ENCODE measurements at places on chromosomes 7 and 10.
A peak's percentile ranks its signal among the peaks of the same experiment; 100 is the strongest.

- DNase-seq = no peak
Measured at GRCh38 chr7:113368256-113368655, 249.9 kb upstream of the SMIM30 start.

GRCh38 chr10:109831846-109832245, 91.5 kb downstream of the XPNPEP1 start:
- no peak for DNase-seq

DNA sequence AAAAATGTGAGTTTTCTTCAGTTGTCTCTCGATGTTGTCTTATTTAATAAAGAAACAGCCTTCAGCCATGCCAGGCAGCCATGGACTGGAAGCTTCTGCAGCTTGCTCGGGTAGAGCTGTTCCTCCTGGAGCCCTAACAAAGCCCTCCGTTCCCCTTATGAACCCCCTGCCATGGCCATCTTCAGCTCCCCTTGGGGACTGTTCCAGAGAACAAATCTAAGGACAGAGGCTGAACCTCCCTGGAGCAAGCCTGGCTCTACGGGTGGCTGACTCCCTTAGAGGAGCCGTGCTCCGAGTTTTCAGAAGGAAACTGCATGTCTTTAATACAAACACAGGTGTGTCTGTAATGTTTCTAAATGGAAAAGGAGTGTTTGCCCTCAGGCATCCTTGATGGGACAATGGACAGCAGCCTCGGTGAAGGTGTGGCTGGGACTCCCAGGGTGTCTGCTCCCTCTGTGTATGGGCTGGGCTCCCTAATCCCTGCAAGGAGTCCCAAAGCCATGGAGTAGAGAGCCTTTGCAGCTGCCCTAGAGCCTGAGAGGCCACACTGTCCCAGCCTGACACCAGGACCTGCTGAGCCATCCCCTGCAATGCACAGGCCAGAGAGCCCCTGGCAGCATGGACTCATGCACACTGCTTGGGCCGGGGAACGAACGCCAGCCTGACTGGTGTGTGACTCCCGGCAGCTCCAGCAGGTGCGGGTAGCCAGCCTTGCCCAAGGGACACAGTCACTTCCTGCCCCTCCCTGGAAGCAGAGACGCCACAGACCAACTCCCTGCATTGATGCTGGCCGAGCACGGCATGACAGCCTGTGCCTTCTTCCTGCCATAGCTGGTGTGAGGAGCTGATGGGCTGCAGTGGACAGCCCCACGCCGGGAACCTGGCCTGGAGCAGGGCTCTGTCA, 381.8 kb downstream of the TCERG1L start:
- no peak for DNase-seq

GRCh38 chr7:151666886-151667285, 147.2 kb upstream of the RHEB start:
- no peak for DNase-seq

DNA sequence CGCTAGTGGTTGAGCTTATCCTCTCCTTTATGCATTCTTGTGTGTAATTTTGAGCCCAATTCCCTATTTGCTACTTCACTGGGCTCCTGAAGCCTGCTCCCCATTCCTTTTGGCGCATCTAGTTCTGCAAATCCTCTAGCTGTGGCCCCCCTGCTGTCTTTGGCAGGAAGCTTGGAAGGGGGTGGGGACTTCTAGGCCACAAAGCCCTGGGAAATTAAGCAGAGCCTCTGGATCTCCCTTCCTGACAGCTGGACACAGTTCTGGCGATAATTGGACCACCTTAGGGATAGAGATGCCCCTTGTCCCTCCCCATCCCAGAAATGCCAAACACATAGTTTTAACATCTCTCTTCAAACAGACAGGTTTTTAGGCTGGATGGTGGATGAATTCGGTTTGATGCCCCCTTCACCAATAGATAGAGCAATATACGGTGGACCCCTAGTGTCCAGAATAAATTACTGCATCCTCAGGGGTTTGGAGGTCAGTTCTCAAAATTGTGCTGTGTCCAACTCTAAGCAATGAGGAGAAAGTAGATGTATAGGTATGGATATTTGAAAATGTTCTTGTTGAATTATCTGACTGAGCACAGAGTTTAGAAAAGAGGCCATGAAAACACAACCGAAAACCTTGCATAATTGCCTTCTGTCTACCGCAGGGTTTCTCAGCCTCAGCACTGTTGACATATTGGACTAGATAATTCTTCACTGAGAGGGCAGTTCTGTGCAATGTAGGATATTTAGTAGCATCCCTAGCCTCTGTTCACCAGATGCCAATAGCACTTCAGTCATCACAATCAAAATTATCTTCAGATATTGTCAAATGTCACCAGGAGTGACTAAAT, 75.5 kb downstream of the PAPSS2 start:
- peak; percentile 39 for DNase-seq

- no peak for DNase-seq
Measured at GRCh38 chr7:26538216-26538615, 246.6 kb downstream of the SNX10 start.

DNA sequence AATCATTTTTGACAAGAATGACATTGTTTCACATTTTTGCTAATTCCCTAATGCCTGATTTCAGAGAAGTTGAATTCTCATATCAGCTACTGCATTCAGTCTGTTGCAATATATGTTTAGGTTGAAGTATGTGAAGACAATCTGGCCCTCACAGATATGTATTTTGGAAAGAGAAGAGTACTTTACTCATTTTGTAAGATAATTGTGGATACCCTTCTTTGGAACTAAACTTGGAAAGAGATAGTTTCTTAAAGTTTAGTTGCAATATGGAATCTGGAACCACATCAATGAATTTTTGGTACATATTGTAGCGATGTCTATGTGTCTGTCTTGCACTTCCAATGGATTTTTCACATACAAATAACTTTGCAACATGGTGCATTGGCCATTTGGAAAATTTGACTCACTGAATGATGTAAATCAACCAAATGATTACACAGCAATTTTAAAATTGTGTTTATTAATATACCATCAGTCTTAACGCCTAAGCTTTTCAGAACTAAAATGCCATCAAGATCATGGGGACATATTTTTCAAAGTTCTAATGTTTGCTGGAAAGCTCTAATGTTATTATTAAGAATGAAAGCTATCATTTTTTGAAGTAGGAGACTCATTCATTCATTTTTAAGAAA, 39.3 kb upstream of the TMEM26 start:
- DNase-seq = no peak

All from hepatic stellate cell (primary cell).